ENCODE measurements at places on chromosomes 5 and 9. TPM values are rescaled to one million over a fixed set of nuclear protein-coding genes. Genes with fewer than 3 reads are reported as not detected.

SNCB gene
- not detected for polyA plus RNA-seq

ORM2 gene
- not detected for polyA plus RNA-seq

DEPDC1B gene
- 3.2 TPM for polyA plus RNA-seq

SLC34A1 gene
- not detected for polyA plus RNA-seq

- no peak for DNase-seq
These were observed 404.6 kb upstream of the C9orf72 start for GRCh38 chr9:27977931-27978330.

DNA sequence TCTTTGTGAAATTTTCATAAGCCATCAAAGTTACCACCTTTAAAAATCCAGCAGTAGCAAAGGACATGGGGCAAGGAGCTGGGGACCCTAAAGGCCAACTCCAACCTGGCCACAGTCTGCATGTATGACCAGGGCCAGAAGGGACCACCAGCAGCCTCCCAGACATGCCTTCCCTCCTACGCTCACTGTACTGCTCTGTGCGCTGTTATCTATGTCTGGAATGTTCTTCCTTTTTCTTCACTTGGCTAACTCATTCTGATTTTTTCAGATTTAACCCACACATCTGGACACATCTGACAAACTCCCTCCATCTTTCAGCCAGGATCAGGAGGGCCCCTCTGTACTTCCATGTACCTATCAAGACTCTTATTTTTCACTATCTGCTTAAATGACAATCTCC, 47.6 kb upstream of the TRAF1 start:
- DNase-seq: no peak

- DNase-seq: no peak
These were observed 5.8 kb downstream of the TRAF1 start for GRCh38 chr9:120920806-120921178.

DNA sequence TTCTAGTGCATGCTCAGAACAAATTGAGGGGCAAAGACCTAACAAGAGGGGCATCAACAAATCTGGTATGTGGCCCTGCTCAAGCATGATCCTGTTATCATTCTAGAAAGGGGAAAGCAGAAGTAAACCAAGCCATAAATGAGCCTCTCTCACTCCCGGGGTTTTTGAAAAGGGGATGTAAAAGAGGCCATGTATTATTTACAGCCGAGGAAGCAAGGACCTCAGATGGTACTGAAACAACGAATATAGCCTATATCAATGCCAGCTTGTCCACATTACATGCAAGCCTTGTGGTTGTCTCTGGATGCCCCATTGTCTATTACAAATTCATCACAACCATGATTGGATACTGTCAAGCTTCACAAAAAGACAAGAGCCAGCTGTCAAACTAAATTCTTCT, 211.3 kb downstream of the DCP2 start:
- no peak for DNase-seq

Data from forelimb muscle (tissue), 1 donor.